ENCODE measurements at places on chromosomes 1 and 21. TPM values are rescaled to one million over a fixed set of nuclear protein-coding genes. Genes with fewer than 3 reads are reported as not detected.
A peak's percentile ranks its signal among the peaks of the same experiment; 100 is the strongest.

The U2AF1 gene
- 20.5 TPM for total RNA-seq

The FCRLA gene
- 0.28 TPM for total RNA-seq

The MANEAL gene
- 9.8 TPM for total RNA-seq

The VASH2 gene
- not detected for total RNA-seq

The FCRL1 gene
- not detected for total RNA-seq

The FOXD2 gene
- 0.72 TPM for total RNA-seq

DNA sequence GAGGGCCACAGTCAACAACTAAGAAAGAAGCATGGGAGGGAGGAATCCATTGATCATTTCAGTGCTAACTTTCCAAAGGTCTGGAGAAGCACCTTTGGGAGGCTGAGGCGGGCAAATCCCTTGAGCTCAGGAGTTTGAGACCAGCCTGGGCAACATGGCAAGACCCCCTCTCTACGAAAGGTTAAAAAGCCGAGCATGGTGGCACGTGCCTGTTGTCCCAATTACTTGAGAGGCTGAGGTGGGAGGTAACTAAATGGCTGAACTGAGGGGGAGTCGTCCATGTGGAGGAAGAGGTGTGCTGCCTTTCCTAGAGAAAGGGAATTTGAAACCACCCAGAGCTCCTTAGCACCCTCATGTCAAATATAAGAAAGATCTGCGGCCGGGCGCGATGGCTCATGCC is 16.2 kb downstream of the MASP2 start:
- DNase-seq: no peak
- peaks cover 26% of the 10 kb centered on the region for H3K36me3 ChIP-seq

DNA sequence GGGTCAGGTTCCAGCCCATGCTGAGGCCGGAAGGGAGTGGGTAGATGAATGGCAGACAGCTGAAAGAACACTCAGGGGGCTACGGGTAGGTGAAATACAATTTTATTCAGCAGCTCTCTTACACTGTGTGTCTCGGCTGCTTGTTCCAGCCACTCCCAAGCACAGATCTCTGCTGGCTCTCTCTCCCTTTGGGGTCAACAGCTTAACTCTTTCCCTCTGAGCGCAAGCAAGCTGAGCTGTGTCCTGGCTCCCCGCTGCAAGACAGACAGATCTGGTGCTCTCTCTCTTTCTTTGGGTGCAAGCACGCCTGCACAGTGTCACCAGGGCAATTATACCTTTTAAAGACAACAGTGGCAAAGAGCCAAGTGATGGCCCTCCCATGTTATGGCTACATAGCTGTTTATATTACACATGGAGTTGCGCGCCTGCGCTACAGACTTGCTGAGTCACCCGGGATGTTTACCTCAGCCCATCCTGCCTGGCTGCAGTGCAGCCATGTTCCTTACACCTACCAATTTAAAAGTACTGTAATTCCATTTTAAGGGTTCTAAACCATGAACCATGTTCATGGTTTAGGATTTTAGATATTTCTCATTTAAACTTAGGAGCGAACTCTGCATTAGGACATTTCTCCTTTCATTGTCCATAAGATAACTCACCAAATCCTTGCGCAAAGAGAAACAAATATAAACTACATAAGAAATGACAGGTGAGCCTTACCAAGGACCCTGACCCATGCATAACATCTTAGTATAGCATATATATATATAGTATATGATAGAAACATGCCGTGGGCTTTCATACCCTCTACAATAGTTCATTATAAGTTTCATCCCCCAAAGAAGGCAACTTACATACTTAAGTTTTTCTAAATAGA is 396.5 kb downstream of the SMYD3 start:
- no peak overlapping the region for H3K27ac ChIP-seq
- no peaks in the 10 kb centered on the region for H3K27me3 ChIP-seq
- no peaks in the 10 kb centered on the region for H3K4me1 ChIP-seq
- no peak overlapping the region for H3K4me3 ChIP-seq

DNA sequence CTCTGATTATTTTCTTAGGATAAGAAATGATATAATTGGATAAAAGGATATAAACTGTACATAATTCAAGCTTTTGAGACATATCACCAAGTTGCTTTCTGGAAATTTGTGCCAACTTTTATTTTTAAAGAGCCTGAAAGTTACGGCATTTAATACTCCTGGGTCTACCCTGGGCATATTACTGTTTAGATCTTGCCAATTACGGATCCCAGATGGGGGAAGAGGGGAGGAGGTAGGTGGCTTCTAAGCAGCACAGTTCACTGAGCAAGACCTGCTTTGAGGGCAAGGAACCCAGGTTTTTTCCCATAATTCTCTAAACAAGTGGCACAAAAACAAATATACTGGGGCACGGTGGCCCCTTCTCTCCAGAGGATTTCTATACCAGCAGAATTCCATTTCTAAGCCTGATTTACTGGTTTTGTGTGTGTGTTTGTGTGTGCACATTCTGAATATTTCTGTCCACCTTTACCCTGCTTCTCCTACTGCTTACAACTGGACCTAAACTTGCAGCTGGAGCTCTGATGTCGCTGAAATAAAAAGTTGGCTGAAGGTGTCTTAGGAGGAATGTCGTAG is 76.7 kb downstream of the LAMC2 start:
- no peak for DNase-seq
- no peak overlapping the region for H3K27ac ChIP-seq
- peaks cover 4% of the 10 kb centered on the region for H3K27me3 ChIP-seq

GRCh38 chr1:197356723-197357533 is 88.9 kb downstream of the CRB1 start:
- no peak overlapping the region for H3K27ac ChIP-seq
- H3K36me3 ChIP-seq: no peaks in the 10 kb centered on the region
- no peaks in the 10 kb centered on the region for H3K27me3 ChIP-seq
- H3K4me1 ChIP-seq: no peaks in the 10 kb centered on the region
- DNase-seq: peak; percentile 24

- no peaks in the 10 kb centered on the region for H3K4me1 ChIP-seq
- no peak for DNase-seq
- no peak overlapping the region for H3K27ac ChIP-seq
- H3K27me3 ChIP-seq: no peaks in the 10 kb centered on the region
Observed at GRCh38 chr1:243394601-243395464, 139.0 kb downstream of the SDCCAG8 start.

GRCh38 chr21:26389971-26390641 is 183.0 kb downstream of the CYYR1 start:
- H3K27me3 ChIP-seq: no peaks in the 10 kb centered on the region
- no peaks in the 10 kb centered on the region for H3K4me1 ChIP-seq
- H3K4me3 ChIP-seq: no peak overlapping the region
- DNase-seq: no peak
- no peaks in the 10 kb centered on the region for H3K36me3 ChIP-seq

DNA sequence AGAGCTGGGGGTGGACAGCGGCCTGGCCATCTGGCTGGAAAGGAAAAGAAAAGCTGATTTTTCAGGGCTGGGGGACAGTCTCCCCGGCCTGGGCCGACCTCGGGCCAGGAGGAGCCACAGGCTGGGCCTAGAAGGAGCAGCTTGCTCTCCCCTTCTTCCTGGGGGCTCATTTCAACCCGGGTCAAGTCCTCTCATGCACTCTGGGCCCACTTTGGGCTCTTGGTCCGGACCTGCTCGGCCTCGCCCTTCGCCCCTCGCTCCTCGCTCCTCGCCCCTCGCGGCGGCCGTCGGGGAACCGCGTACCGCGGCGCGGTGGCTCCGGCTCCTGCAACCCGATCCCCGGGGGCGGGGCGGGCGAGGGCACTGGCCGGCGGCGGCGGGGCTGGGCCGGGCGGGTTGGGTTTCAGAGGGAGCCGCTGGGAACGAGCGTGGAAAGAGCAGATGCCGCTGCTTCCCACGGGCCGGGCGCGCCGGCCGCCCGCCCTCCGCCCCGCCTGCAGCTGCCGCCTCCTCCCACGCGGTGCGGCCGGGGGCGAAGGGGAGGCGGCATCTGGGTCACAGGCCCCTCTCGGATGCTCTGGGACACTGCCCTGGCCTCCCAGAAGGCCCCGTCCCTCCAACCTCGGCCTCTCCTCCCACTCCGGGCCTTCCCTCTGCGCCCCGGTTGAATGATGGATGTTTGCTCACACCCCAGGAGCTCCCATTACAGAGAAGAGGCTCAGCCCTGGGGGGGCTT is 6.6 kb downstream of the HEYL start:
- H3K4me3 ChIP-seq: no peak overlapping the region
- H3K4me1 ChIP-seq: no peaks in the 10 kb centered on the region
- peak overlapping the region; percentile 21 for H3K27ac ChIP-seq
- H3K27me3 ChIP-seq: no peaks in the 10 kb centered on the region

GRCh38 chr1:7726623-7727022 is 44.5 kb upstream of the VAMP3 start:
- H3K27ac ChIP-seq: no peak overlapping the region
- DNase-seq: no peak
- no peak overlapping the region for H3K4me3 ChIP-seq
- no peaks in the 10 kb centered on the region for H3K27me3 ChIP-seq

DNA sequence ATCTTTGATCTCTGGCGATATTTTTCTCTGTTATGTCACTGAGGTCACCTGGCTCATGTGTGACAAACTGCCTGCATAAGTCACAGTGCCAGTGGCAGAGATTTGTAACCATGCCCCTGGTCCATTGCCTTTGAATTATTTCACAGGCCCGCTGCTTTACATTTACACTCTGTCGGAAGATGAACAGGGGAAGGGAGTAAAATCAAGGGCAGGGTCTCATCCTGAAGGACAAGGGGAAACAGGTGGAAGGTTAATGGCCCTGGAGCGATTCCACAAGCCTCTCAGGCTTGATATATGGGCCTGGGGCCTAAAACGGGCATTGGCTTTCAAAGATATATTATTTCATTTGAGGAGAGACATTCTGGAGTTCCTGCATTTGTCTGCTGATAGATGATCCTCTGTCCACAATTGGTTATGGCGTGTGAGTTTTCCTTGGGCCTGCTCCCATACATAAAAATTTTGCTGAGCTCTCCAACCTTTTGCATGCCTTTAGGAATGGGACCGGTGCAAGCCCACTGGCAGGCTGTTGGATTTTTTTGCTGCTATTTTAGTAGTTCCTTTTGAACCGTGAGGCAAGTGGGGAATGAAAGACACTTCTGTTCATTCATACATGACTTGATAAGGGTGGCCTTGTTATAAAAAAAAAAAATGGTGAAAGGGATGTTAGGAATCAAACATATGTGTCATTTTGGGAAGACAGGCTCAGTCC is 51.9 kb downstream of the NR5A2 start:
- H3K27ac ChIP-seq: no peak overlapping the region
- H3K4me1 ChIP-seq: no peaks in the 10 kb centered on the region
- no peak for DNase-seq
- H3K36me3 ChIP-seq: no peaks in the 10 kb centered on the region

- peaks cover 17% of the 10 kb centered on the region for H3K36me3 ChIP-seq
- DNase-seq: no peak
- no peak overlapping the region for H3K4me3 ChIP-seq
- peaks cover 63% of the 10 kb centered on the region for H3K4me1 ChIP-seq
Observed at GRCh38 chr1:8398677-8399076, 80.8 kb downstream of the SLC45A1 start.

DNA sequence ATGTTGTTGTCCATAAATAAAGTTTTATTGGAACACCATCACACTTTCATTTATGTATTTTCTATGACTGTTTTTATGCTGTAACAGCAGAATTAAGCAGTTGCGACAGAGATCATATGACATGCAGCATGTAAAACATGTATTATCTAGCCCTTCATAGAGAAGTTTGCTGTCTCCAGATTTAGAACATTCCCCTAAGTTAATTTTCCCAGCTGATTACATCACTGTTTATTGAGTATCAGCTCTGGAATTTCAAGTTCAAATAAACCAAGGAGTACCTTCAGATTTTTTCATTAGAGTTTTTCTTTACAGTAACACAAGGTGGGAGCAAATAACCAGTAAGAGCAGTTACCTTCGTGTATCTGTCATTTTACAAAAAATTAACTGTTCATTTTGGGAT is 792.8 kb downstream of the USP25 start:
- H3K4me1 ChIP-seq: peaks cover 4% of the 10 kb centered on the region
- DNase-seq: no peak
- no peaks in the 10 kb centered on the region for H3K27me3 ChIP-seq
- no peaks in the 10 kb centered on the region for H3K36me3 ChIP-seq
- H3K27ac ChIP-seq: no peak overlapping the region
- no peak overlapping the region for H3K4me3 ChIP-seq

DNA sequence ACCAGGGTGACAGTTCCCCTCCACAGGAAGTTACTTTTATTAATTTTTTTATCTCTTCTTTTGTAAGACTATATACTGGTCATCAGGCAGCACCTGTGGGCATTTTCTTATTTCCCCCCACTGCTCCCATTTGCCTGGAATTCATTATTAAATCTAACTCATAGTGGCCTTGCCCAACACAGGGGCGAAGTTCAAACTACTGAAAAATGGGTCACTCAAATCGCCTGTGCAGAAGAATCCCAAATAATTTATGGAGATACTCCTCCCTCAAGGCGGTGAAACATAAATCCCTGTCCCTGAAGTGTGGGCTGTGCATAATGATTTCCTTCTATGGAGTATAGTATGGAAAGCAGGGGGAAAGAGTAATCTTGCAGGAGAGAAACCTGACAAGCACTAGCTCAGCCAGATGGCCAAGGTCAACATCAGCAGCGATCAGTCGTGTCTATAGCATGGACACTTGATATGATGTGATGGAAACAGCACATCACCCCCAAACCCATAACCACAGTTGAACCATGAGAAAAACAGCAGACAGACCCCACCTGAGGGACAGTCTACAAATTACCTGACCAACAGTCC is 7.9 kb downstream of the CAMK2N1 start:
- H3K36me3 ChIP-seq: no peaks in the 10 kb centered on the region
- H3K27ac ChIP-seq: peak overlapping the region; percentile 50
- peaks cover 28% of the 10 kb centered on the region for H3K4me1 ChIP-seq
- H3K27me3 ChIP-seq: no peaks in the 10 kb centered on the region
- H3K4me3 ChIP-seq: no peak overlapping the region

DNA sequence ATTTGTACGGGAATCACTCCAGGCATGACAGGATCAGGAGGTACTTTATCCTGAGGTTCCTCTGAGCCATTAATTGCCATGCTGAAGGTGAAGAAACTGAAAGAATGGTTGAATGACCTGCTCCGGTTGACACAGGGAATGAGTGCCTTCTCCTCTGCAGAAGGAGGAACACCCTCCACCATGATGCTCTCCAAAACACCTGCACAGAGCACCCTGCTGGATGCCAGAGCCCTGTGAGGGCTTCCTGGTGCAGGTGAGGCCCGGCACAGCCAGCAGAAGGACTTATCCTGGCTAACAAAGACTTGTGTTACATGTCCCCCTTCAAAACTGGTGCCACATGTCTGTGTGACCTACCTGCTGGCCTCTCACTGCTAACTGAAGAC is 14.3 kb upstream of the LBR start:
- H3K4me1 ChIP-seq: peaks cover 24% of the 10 kb centered on the region
- no peak overlapping the region for H3K27ac ChIP-seq
- no peaks in the 10 kb centered on the region for H3K36me3 ChIP-seq
- no peak overlapping the region for H3K4me3 ChIP-seq
- H3K27me3 ChIP-seq: no peaks in the 10 kb centered on the region

- no peaks in the 10 kb centered on the region for H3K4me1 ChIP-seq
- no peaks in the 10 kb centered on the region for H3K36me3 ChIP-seq
- H3K27me3 ChIP-seq: no peaks in the 10 kb centered on the region
- DNase-seq: no peak
Observed at GRCh38 chr1:219153723-219154122, 20.0 kb upstream of the LYPLAL1 start.

Data from adrenal gland (tissue), 19 donors.